ENCODE measurements at places on chromosomes 3 and 15. TPM values are rescaled to one million over a fixed set of nuclear protein-coding genes. Genes with fewer than 3 reads are reported as not detected.

The ZFAND6 gene
- polyA plus RNA-seq = 105 TPM

The CAND2 gene
- polyA plus RNA-seq = 5.5 TPM

The CPNE9 gene
- polyA plus RNA-seq = not detected

The ZNF860 gene
- polyA plus RNA-seq = not detected

The CYP1A1 gene
- not detected for polyA plus RNA-seq

The TMEM158 gene
- not detected for polyA plus RNA-seq

The ZCWPW2 gene
- 0.67 TPM for polyA plus RNA-seq

The PRR20G gene
- not detected for polyA plus RNA-seq

The GRM7 gene
- polyA plus RNA-seq = not detected

The SEMA3F gene
- not detected for polyA plus RNA-seq

The CFAP100 gene
- polyA plus RNA-seq = not detected

The ALPK3 gene
- not detected for polyA plus RNA-seq

The DISP2 gene
- not detected for polyA plus RNA-seq
